Fibroblast of the conjunctiva (primary cell): ENCODE measurements at places on chromosomes 16 and 17.

GRCh38 chr17:9817086-9817485, 4.8 kb downstream of the GSG1L2 start:
- DNase-seq = no peak

DNA sequence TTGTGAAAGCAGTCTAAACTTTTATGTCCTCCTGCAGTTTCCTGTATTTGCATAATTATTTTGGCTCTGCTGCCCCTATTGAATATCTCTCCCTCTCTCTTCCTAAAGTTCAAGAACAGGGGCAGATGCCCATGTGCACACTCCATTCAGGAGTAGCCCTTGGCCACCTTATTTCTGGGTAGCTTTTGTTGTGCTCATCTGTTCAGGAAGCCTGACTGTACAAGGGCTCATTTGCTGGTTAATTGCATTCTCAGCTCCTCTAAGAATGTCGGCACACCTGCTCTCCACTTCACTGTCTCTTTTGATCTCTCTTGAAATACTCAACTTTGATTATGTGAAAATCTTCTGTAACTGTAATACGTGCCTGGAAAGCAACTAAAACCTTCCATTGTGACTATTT, 1378.8 kb upstream of the CDH8 start:
- no peak for DNase-seq

GRCh38 chr17:45372325-45372869, 55.6 kb upstream of the MAP3K14 start:
- DNase-seq = no peak

- no peak for DNase-seq
These were observed 91.6 kb downstream of the XYLT1 start for GRCh38 chr16:17379121-17379571.

DNA sequence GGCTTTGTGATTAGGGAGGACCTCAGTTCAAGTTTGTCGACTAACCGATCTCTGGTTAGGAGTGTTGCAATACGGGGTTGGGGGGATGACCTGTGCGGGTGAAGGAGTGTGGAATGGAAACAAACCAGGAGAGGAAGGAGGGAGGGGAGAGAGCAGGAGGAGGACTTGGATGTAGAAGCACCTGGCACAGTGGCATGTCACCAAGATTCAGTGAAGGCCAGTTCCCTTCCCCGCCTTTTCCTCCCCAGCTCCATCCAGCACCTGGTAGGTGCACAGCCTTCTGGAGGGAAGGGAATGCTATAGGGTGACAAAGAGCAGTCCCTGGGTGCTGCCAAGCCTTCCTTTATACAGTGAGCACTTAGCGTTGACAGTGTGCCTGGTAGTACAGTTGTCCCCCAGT, 107.4 kb upstream of the CRHR1 start:
- no peak for DNase-seq

GRCh38 chr17:37310940-37311339, 64.8 kb upstream of the C17orf78 start:
- DNase-seq = no peak

DNA sequence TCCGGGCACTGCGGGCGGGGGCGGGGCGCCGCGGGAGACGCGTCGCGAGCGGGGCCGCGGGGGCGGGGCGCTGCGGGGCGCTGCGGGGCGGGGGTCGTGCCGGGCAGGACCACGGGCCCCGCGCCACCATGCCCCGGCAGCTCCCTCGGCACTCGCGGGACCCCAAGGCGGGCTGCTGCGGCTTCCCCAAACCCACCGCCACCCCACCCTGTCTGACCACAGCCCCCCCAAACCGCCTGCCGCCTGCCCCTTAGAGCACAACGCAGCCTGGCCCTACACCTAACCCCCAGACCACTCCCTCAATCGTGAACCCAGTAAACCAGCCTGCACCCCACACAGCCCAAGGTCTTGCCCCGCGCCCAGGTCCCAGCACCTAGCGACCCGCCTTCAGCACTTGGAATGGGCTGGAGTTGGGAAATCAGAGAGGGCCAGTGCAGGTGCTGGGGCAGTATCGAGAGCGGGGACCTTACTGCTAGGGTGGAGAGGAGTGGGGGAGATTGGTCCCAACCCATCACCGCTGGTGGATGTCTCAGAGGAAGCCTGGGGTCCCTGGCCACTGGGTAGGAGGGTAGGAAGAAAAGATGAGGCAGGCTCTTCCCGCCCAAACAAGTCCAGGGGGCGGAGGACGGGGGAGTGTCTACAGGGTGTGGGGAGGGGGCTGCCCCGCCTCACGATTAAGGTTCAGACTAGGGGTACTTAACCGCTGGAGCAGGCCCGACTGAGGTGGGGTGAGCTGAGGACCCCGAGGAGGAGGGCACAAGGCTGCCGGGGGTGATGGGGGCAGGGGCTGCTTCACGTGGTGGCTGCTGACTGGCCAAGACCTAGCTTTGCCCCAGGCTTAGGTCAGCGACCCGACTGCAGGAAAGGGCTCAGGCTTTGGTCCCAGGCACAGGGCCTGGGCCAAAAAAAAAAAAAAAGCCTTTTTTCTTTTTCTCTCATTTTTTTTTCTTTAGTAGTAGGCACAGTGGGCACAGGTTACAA, 539 bp upstream of the VAMP2 start:
- no peak for DNase-seq

DNA sequence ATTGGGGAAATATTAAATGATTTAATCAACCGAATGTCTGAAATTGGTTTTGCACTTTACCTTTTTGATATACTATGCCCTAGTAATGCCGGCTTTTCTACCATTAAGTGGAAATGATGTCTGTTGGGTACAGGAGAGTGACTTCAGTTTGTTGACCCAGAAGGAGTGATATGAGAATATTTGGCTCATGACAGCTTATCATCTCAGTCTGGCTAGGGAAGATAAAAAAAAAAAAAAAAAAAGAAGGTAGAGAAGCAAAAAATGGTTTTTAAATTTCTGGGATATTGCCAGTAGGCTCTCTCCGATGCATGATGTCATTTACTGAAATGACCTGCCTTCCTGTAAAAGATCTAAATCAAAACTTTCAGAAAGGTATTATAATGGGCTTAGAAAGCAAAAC, 69.0 kb downstream of the CNTNAP4 start:
- DNase-seq = no peak

GRCh38 chr16:35525979-35526590, 2066.7 kb downstream of the TP53TG3F start:
- DNase-seq = no peak

GRCh38 chr16:29678691-29679267, at the start of gene QPRT:
Gene QPRT (plus strand): TSS chr16:29679180. CDS start chr16:29679198, 18 bp downstream.
- DNase-seq = peak; percentile 33

DNA sequence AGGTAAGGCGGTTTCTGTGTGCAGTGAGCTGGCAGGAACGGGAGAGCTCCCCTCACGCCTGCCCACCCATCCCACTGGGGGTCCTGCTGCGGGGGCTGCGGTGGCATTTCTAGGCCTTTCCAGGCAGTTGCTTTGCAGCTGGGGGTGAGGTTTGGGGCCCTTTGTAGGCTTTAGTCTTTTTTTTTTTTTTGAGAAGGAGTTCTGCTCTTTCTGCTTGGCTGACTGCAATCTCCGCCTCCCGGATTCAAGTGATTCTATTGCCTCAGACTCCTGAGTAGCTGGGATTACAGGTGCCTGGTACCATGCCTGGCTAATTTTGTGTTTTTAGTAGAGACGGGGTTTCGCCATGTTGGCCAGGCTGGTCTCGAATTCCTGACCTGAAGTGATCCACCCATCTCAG, 11.1 kb downstream of the TSC2 start:
- no peak for DNase-seq

- no peak for DNase-seq
These were observed 79.4 kb downstream of the CCDC182 start for GRCh38 chr17:57665696-57666095.

DNA sequence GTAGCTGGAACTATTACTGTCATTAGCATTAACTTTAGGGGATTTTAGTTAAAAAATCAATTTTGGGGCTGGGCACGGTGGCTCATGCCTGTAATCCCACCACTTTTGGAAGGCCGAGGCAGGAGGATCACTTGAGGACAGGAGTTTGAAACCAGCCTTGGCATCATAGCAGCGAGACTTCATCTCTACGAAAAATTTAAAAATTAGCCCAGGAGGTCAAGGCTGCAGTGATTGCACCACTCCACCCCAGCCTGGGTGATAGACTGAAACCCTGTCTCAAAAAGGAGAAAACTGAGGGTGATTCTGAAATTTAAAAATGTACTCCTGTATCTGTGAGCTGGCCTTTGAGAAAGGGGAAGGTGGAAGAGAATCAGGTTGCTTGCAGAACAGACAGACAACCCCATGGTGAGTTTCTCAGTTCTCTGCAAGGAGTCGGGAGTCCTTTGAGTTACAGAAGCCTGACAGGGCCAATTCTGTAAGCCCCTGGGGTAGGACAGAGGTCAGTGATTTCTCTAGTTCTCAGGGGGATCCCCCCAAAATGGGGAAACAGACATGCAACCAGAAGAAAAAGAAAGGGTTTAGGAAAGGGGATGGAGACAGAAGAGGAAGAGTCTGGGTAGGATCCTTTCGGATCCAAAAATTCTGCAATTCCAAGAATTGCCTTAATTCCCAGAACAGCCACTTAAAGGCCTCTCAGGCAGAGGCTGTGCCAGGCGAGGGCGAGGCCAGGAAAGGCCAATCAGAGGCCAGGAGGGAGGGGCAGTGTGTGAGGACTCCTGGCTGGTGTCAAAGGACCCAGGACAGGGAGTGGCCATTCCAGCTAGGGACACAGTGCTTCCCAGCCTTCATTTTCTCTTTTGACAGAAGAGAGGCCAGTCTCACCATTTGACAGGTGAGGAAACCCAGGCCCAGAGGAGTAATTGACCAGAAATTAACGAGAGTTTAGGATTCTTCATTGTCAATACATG, 6.7 kb downstream of the NUPR1 start:
- no peak for DNase-seq

GRCh38 chr16:23863511-23864422, 28.0 kb downstream of the PRKCB start:
- no peak for DNase-seq

DNA sequence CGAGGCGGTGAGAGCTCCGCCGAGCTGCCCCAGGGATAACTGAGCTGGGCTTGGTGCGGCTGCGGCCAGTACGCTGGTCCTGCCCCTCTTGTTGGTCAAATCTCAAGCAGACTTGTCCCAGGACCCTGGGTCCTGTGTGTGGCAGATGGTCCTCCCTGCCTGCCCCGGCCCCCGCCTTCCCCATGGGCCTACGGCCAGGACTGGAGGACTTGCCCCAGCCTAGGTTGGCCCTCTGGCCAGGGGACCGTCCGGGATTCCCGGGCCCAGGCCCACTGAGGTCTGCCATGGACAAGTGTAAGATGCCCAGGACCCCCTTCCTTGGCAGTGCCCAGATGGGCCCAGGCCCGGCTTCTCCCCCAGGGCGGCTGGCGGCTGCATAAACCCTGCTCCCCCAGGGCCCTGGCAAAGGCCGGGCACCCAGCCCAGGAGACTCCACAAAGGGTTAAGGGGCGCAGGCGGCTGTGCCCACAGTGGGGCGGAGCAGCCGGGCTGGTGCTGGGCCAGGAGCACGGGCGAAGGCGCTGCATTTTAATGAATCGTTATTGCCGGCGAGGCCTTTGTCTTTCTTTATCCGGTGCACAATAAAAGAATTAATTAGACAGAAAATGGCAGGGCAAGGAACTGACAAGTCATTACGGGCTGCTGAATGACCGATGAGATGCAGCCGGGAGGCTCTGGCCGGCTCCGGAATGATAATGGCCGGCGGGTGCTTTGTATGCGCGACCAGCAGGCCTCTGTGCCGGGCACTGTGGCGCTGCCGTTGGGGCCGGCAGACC, 9.1 kb downstream of the SOX8 start:
- DNase-seq = no peak

DNA sequence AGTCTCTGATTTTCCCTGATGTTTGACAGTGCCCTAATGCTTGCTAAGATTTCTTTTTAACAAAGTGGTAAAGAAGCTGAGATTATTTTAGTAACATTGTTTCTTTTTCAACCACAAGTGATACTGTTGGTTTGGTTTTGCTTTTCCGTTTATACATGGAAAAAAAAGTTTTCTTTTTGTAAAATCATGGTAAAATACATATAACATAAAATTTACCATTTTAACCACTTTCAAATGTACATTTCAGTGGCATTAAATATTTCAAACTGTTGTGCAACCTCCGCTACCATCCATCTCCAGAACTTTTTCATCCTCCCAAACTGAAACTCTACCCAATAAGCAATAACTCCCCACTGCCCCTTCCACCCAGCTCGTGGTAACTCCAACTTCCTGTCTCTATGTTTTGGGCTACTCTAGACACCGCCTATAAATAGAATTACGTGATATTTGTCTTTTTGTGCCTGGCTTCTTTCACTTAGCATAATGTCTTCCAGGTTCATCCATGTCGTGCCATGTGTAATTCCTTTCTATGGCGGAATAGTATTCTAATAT, 4.6 kb downstream of the CIITA start:
- no peak for DNase-seq

GRCh38 chr17:72515291-72516065, 394.7 kb downstream of the SOX9 start:
- no peak for DNase-seq

GRCh38 chr17:6070913-6071511, 833 bp downstream of the WSCD1 start:
- no peak for DNase-seq

- no peak for DNase-seq
These were observed 404.0 kb upstream of the HSBP1 start for GRCh38 chr16:83403761-83404160.

- no peak for DNase-seq
These were observed 601.4 kb upstream of the SALL1 start for GRCh38 chr16:51752438-51752995.

DNA sequence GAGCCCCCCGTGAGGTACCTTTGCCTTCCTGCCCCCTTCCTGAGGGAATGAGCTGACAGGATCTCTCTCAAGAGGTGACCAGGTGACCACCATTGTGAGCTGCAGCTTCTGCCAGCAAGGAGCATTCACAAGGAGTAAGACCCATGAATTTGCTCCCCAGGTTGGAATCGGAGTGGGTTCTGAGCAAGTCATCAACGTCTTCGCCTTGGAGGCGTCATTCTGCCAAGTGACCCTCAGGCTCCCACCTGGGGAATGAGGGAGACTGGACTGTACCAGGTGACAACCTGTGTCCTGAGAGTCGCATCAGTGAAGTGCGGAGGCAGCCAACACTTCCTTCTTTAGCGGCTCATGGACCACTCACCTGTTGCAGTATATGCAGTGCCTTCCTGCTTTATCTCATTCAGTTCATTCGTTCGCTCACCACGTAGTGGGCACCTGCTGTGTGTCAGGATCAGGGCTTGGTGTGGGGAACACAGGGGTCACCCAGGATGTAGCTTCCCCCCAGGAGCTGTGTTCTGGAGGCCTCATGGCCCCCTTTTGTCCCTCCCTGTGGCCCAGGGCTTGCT, 22.8 kb downstream of the WSCD1 start:
- DNase-seq = no peak
